ENCODE measurements at places on chromosomes 1 and 21.

GRCh38 chr1:225908773-225909172 is 15.3 kb downstream of the PYCR2 start:
- peak; percentile 40 for DNase-seq

DNA sequence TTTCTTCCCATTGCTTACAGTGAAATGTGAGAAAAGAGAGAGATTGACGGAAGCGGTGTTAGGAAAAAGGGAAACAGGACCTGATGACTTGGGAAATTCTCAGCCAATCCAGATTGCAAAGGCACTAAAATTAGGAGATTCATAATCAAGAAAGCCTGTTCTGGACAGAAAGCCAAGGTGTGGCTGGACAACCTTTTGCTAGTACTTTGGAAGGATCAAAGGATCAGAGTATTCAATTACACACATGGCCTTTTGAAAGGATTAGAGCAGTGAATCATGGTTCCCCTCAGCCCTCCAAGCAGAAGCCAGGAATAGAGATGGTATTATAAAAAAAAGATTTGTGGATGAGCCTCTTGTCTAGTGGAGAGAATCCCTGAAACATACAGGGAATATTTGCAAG is 669.8 kb upstream of the ADAMTS5 start:
- no peak for DNase-seq

- DNase-seq, result no peak
Measured at GRCh38 chr1:151514366-151514765, 3.2 kb downstream of the CGN start.

GRCh38 chr21:28336314-28336713 is 656.4 kb downstream of the LTN1 start:
- no peak for DNase-seq

GRCh38 chr1:204683284-204684205 is 2.0 kb downstream of the LRRN2 start:
- no peak for DNase-seq

DNA sequence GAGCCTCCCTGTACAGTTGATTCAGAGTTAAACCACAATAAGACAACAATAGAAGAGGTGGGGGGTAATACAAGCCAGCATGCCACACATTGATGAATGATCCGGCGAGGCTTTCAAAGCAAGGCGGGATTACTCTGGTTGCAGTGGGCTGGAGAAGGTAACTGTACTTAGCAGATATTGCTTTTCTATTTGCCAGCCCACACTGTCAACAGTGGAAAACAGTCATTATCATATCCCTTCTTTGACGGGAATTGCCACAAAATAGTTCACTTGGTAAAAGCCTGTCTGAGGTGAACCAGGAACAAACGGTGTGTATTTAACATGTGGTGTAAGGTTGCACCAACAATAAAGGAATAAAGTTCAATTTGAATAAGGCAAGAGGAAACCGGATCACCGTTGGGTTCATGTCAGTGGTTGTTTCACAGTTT is 5.8 kb upstream of the KCNJ15 start:
- DNase-seq, result no peak

DNA sequence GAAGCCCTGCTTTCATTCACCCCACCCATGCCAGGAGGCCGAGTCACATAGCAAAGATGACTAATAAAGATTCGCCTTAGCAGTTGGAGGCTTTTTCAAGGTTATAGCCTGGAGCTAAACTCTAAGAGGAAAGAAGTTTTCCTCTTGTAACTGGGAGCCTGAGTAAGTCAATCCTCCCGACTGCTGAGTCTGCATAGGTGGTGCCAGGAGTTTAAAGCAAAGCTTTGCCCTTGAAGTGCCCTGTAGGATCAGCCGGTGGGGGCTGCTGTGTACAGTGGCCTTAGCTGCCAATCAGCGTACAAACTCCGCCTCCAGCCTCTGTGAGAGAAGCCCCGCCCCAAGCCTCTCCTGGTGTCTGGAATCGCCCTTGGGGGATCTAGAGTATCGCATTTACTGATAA is 147.5 kb upstream of the SPATA6 start:
- DNase-seq, result peak; percentile 66

GRCh38 chr1:9811239-9811966 is 12.4 kb downstream of the CLSTN1 start:
- no peak for DNase-seq

GRCh38 chr1:33442141-33442540 is 11.2 kb upstream of the PHC2 start:
- no peak for DNase-seq

DNA sequence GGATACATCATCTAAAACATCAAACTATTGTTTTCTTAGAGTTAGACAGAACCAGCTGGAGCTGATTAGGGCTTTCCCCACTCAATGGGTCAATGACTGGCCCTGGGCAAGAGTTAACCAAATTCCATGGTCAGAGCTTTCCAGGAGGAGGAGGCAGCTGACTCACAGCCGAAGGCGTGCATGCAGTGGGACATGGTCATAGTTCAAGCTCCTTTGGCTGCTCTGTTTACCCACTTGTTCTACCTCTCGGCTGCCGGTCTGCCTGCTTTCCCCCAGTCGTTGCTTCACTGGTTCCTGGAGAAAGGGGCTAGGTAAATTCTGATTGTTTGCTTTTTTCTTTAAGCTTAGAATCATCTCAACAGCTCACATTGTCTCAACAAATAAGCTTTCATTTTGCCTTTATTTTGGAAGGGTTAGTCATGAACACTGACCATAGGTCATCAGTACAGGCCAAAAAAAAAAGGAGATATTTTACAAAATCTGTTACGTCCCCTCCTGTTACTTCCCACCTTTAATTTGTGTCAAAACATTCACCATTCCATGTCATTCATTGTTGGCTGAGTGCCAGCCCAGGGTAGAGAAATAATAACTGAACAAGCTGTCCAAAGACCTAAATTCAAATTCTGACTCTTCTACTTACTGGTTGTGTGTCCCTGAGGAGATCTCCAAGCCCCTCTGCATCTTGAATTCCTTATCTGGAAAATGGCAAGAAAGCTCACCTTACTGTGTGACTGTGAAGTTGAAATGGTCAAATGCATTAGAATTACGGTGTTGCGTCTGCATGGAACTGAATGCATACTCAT is 12.0 kb downstream of the MAB21L3 start:
- no peak for DNase-seq

- DNase-seq, result no peak
Measured at GRCh38 chr1:233389893-233390292, 62.4 kb downstream of the MAP3K21 start.

DNA sequence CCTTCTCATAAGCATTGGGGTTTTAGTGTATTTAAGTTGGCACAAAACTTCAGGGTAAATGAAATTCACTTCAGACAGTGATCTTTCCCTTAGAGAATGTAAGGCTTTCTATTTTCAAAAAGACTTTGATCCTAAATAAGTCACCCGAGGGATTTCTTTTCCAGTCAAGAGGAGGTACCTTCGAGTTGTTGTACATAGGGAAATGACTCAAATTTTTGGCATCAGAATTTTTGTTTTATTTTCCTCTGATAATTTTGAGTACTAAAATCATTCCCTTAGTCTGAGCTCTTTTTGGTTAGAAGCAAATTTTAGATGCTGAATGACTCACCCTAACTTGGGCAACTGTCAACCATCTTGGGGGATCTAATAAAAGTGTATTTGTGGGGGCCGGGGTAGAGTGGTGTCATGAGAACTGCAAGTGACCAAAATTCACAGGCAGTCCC is 193.9 kb downstream of the DHRS3 start:
- no peak for DNase-seq

DNA sequence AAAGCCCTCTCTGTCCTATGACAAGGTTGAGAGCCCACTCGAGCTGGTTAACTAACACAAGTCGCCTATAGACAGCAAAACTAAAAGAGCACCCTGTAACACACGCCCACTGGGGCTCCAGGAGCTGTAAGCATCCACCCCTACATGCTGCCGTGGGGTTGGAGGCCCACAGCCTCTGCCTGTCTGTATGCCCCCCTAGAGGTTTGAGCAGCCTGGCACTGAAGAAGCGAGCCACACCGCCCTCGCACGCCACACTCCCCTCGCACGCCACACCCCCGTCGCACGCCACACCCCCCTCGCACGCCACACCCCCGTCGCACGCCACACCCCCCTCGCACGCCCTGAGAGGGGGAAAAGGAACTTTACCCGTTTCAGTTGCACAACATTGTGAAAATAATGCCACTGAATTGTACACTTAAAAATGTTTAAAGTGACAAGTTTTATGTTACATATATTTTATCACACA is 13.2 kb upstream of the HMGCL start:
- peak; percentile 56 for DNase-seq

- DNase-seq, result no peak
Measured at GRCh38 chr1:156899956-156900718, 6.6 kb downstream of the PEAR1 start.

GRCh38 chr1:172976222-172977041 is 74.3 kb downstream of the TNFSF18 start:
- no peak for DNase-seq

DNA sequence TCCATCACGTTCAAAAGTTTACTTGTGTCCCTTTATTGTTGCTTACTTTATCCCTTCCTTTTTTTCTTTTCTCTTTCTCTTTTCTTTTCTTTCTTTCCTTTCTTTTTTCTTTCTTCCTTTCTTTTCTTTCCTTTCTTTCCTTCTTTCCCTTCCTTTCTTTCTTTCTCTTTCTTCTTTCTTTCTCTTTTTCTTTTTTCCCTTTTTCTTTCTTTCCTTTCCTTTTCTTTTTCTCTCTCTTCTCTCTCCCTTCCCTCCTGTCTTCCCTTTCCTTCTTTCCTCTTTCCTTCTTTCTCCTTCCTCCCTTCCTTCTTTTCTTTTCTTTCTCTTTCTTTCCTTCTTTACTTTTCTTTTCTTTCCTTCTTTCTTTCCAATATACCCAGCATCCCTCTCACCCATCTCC is 391.2 kb downstream of the DPYD start:
- DNase-seq, result no peak

DNA sequence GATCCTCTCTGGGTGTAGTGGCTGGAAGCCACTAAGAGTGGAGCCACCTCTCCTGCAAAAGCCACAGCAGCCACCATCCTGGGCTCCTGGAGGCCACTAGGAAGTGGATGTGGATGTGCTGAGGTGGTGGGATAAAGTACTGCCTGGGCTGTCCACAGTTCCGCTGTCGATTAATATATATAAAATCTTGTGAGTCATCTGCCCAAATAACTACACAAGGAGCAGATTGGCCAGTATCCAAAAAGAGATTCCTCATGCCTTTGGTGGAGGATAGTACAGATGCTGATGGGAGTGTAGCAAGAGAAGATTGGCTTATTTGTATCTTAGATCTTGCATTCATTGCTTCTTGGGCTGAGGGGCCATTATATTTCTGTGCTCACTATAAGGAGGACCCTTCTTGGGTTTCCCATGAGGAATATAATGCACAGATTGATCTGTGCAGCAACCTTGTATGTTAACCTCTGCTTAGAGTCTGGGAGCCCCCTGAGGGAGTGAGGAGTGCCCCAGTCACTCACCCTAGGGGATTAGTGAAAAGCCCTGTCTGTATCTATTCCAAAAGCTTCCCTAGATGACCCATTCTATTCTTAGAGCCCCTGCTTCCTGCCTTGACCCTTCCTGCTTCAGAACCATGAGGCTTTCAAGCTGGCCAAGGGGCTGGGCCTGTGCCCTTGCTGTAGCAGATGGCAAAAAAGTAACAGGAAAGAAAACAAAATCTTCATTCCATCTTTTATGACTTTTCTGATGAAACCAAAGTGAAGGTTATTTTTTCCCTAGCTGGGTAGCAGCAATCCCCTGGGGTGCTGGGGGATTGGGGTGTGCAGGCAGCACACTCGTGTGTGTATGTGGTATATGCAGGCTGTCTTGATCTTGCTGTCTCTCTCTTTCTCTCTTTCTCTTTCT is 31.7 kb downstream of the RCSD1 start:
- DNase-seq, result no peak

- DNase-seq, result no peak
Measured at GRCh38 chr1:74579425-74579824, 67.0 kb upstream of the LRRC53 start.

DNA sequence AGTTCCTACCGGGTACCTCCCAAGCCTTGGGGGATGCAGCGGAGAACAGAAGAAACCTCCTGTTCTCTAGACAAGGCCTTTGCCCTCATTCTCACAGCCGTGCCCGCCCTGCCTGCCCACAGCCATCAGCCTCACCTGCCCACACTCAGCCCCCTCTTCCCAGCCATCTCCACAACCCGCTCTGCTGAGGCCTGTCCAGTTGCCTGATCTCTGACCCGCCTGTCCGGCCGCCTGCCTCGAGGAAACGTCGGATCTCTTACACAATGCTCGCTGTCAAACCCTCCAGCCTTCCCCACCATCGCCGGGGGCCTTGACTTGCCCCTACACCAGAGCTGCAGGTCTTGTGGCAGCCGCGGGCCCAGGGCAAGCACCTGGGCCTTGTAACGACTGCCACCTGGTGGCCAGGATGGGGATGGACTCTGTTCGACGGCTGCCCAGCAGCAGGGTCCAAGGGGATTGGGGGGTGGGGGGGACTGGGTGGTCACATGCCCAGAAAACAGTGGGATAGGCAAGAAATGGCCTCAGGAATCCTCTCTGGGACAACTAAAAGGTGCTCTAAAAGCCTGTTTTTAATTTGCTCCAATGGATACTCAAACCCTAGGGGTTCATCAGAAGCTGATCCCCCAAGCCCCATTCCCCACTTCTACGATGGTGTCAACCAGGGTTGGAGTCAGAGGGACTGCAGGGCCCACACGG is 31.0 kb downstream of the SLC45A1 start:
- peak; percentile 38 for DNase-seq

- no peak for DNase-seq
Measured at GRCh38 chr1:234401658-234402057, 28.4 kb downstream of the COA6 start.

DNA sequence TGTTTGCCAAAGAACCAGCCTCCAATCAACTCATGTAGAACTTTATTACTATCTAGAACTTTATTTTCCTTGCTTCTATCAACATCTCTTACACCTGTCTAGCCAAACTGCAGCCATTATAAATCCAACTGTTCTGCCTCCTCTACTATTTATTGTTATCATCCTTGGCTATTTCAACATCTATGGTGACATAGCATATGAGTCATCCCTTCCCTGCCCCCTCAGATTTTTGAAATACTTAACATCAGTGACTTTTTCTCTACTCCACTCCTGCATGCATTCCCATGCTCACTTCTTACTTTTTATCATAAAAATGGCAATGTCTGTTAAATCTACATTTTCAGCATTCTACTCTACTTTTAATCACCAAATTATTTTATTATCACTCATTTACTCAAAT is 544.9 kb upstream of the NEGR1 start:
- no peak for DNase-seq

- DNase-seq, result no peak
Measured at GRCh38 chr1:242710286-242710685, 185.8 kb upstream of the PLD5 start.

GRCh38 chr21:43609501-43610340 is 49.6 kb downstream of the HSF2BP start:
- peak; percentile 68 for DNase-seq

DNA sequence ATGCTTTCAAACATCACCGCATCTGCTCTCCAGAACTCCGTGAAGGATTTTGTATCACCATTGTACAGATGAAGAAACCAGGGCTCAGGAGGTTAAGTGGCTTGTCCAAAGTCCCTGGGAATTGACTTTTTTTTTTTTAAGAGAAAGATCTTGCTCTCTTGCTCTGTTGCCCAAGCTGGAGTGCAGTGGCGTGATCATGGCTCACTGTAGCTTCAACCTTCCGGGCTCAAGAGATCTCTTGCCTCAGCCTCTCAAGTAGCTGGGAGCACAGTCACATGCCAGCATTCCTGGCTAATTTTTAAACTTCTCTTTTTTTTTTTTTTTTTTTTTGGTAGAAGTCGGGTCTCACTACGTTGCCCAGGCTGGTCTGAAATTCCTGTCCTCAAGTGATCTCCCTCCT is 6.9 kb upstream of the TAS1R2 start:
- DNase-seq, result no peak

- no peak for DNase-seq
Measured at GRCh38 chr1:3663999-3664699, 11.8 kb downstream of the TP73 start.

GRCh38 chr1:3774946-3775489 is 2.5 kb downstream of the SMIM1 start:
- DNase-seq, result no peak

GRCh38 chr1:189986516-189986915 is 491.1 kb downstream of the BRINP3 start:
- no peak for DNase-seq
